HFF-Myc (cell line): ENCODE measurements at places on chromosomes 4 and X.

DNA sequence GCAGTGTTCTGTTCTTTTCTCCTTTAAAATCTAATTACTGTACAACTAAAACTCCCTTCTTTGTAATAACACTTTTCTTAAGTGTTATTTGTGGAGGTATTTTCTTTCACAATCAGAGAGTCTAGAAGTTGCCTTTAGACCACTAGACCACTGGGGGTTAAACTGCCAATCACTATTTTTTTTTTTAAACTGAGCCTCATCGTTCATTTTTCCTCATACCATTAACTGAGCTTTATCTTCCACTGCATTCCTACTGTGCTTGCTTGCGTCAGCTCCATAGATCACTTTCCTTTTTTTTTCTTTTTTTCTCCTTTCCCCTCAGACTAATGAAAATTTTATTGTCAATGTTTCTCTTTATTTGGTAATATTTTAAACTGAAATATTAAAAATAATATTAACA is 310.6 kb downstream of the PDHA2 start:
- DNase-seq, result no peak

GRCh38 chr4:78707793-78708192 is 68.4 kb upstream of the BMP2K start:
- no peak for DNase-seq

GRCh38 chr4:132502096-132502552 is 647.0 kb upstream of the PCDH10 start:
- DNase-seq, result no peak

DNA sequence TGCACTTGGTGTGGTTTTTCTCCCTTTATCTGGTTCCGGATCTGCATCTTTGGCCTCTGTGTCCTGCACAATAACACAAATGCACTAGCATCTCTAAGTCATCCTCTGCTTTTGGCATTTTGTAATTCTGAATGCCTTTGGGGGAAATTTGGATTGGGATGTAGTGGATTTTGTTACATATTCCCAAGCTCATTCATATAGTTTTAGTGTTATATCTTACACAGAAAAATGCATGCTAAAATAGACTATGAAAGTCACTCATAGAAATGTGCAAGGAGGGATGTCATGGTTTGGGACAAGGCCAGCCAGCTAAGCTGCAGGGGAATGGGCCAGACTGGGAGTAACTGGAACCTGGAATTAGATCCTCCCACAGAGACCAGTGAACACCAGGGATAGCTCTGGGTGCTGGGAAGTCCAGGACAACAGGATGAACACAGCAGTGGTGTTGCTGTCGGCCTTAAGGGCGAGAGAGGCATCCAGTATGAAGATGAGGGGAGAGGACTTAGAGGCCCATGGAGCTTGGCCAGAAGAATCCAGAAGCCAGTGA is 20.1 kb downstream of the ENPP6 start:
- DNase-seq, result no peak

- DNase-seq, result no peak
Measured at GRCh38 chr4:139910106-139910505, 243.9 kb downstream of the MAML3 start.

DNA sequence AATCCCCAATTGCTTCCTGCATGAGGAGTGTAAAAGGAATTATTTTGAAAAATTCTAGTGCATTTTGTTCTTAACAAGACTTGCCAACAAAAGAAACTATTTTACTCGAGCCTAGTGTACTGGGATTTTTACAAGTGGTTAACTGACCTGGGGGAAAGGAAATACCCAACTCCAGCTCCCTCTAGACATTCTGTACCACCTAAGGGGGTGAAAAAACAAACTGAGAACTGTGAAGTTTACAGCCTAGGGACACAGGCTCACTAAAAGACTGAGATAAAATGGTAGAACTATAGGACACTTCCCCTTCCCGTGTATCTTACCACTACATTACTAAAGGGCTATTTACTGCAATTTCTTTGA is 2.6 kb upstream of the ADH5 start:
- DNase-seq, result no peak

- DNase-seq, result peak; percentile 2
Measured at GRCh38 chrX:34848281-34848680, 94.3 kb upstream of the FAM47B start.

GRCh38 chr4:77393996-77394395 is 211.6 kb upstream of the CXCL13 start:
- DNase-seq, result no peak

GRCh38 chr4:183503497-183504063 is 1.3 kb upstream of the ING2 start:
- no peak for DNase-seq

DNA sequence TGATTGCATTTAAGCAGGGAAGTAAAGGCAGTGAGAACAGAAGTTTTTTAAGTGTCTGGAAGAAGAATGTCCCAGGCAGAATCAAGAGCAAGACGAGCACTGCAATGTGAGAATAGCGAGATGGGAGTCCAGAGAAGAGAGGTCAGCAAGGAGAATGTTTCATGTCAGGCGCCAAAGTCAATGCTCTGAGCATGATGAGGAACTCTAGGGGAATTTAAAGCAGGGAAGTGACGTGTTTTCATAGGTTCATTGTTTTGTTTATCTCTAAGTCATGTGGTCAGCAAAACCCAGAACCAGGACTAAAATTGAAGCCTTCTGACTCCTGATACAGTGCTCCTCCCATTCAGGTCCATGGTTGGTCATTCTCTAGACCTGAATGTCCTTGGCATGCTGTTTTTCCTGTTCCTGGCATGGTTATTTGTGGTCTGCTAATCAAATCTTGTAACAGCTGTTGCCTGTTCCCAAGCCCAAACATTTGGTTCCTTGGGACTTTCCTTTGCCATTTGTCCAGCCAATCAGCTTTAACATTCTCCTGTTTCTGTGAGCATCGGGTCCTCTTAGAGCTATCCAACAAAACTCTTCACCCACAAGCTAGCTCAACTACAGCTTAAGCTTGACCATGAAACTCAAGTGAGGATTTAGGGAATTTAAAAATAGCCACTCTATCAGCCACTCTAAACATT is 37.7 kb downstream of the PTCHD1 start:
- DNase-seq, result no peak

DNA sequence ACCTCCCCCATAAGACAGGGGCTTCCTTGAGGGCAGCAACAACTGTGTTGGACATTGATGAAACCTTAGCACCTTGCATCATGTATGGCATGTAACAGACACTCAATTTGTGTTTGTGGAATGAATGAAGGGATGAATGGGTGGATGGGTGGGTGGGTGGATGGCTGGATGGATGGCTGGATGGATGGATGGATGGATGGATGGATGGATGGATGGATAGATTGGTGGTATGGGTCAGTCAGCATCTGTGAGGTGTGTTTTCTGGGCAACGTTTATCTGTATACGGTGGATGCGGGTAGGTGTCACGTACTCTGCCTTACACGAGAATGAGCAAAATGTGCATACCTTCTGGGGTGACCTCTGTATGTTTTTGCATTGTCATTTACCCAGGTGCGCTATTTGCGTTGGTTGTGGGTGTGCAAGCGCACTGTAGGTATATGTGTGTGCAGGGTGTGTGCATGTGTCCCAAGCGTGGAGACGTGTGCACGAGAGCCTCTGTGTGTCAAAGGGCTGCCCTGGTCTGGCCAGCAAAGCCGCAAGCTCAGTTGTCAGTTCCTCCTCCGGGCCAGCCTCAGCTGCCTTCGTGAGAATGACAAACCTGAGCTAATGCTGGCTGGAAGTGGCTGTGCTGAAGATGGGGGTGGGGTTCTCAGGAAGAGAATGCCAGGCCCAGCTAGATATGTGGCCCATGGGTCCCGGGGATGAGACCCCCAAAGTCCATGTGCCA is 26.5 kb downstream of the ELF4 start:
- DNase-seq, result no peak

DNA sequence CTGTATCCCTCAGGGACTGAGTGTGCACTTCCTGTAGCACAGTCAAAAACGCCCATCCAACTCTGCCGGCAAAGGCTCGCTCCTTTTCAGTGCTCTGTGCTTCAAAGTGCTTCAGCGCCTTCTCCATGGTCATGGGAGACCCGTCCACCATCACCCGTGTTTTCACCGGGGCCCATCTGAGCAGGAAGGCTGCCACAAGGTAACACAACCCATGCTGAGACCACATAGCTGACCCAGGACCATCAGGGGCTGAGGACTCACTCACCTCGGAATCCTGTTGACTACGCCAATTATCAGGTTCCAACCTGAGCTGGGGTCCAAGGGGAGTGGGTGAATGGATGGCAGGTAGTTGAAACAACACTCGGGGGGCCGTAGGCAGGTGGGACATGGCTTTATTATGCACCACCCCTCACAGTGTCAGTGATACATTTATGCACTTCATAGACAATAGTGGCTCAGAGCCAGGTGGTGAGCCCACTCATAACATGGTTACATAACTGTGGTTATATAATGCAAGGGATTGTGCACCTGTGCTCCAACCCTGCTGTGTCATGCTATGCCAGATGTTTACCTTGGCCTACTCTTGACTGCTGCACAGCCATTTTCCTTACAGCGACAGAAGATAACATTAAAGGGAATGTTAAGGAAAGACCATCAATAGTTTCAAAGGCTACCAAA is 227.8 kb downstream of the ADGRL3 start:
- no peak for DNase-seq

- DNase-seq, result no peak
Measured at GRCh38 chr4:3780347-3781171, 14.4 kb downstream of the ADRA2C start.

DNA sequence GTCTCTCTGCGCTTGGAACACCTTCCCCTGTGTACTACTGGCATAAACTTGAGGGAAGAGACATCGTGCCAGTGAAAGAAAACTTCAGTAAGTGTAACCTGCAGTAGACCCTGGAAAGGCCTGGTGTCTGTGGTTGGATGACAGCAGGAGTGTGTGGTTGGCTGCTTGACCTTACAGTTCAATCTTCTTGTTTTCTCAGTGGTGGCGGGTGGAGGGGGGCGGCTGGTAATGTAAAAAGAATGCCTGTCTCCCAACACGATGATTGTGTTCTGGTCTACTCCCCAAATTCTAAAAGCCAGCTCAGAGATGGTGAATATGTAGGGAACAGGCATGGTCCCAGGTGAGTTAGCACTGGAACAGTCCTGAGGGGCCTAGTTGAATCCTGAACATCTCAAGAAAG is 18.6 kb downstream of the PSMD10 start:
- no peak for DNase-seq

DNA sequence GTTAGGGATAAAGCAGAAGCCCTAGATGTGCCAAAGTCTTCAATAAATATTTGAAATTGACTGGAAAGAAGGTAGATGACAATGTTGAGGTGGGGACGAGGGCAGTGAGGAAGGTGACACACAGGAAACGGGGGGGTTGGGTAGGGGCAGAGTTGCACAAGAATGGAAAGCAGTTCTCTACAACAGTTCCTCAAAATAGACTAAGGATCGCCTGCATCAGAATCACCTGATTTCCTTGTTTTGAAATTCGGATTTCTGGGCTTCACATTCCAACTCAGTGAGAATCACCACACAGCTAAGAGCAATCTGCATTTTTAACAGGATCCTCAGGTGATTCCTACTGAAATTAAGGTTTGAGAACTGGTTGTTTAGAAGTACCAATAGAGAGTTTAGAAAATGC is 70.6 kb downstream of the ARFIP1 start:
- DNase-seq, result no peak

- no peak for DNase-seq
Measured at GRCh38 chr4:100041646-100042045, 91.6 kb upstream of the H2AZ1 start.

- DNase-seq, result no peak
Measured at GRCh38 chr4:183499389-183499788, 5.5 kb upstream of the ING2 start.

GRCh38 chrX:124378643-124379042 is 32.3 kb downstream of the SH2D1A start:
- no peak for DNase-seq

DNA sequence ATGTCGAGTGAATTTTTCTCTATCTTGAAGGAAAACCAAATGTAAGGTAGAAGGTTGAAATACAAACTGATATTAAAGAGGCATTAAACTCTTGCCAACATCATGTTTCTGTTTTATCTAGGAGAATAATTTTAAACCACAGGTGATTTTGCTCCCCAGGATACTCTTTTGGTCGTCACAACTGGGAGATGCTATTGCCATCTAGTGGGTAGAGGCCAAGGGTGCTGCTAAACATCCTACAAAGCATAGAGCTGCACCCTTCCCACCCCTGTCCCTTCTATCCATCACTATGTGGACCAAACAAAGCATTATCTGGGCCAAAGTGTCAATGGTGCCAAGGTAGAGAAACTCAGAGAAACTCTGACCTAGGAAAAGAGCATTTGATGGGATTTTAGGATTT is 154.6 kb upstream of the MAGEB2 start:
- DNase-seq, result no peak

- DNase-seq, result no peak
Measured at GRCh38 chr4:80254114-80254513, 12.3 kb upstream of the FGF5 start.

GRCh38 chrX:72020788-72021187 is 110.1 kb downstream of the NHSL2 start:
- DNase-seq, result no peak

DNA sequence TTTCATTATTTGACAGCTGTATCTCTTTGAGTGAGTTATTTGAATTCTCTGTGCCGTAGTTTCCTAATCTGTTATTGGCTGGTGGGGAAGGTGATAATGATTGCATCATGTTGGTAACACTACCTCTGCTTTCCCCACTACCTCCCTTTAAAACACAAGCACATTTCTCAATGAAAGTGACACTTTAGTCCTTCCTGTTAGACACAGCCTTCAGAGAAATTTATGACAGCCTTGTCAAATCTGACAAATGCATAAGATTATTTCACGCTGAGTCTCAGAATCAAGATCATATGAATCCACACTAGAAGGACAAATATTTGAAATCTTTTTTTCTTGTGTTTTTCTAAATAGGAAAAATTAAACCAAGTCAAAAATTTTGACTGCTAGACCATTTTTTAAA is 896.1 kb downstream of the CENPC start:
- DNase-seq, result no peak

- no peak for DNase-seq
Measured at GRCh38 chrX:42783451-42783850, 5.5 kb upstream of the PPP1R2C start.

DNA sequence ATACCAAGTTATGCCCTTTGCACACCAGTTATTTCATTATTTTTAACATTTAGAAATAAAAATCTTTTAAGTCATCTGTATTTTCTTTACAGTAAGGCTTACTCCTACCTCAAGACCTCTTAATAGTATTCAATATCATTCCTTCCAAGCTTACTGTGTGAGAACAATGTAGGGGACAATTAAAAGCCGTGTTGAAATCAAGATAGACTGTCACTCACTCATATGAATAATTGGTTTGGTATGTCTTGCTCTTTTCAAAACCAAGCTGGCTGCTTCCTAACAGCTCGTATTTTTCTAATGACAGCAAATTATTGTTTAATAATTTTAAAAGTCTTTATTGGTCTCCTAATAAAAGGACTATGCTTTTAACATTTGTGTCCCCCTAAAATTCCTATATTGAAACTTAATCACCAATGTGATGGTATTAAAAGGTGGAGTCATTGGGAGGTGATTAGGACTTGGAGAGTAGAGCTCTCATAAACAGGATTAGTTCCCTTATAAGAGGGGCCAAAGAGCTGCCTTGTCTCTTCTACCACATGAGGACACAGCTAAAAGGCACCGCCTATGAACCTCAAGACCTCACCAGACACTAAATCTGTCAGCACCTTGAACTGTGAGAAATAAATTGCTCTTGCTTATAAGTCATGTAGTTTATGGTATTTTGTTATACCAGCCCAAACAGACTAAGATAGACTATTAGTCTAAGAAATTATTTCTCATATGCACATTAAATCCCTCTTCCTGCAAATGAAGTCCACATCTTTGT is 4.1 kb downstream of the ABCB7 start:
- no peak for DNase-seq
